ENCODE measurements at places on chromosomes 2 and 18.

- DNase-seq, result peak; percentile 28
- peaks cover 60% of the 10 kb centered on the region for H3K27me3 ChIP-seq
- peaks cover 9% of the 10 kb centered on the region for H3K4me1 ChIP-seq
- peaks cover 2% of the 10 kb centered on the region for H3K36me3 ChIP-seq
- H3K4me3 ChIP-seq, result no peak overlapping the region
Observed at GRCh38 chr18:903701-904100, 970 bp upstream of the ADCYAP1 start.

DNA sequence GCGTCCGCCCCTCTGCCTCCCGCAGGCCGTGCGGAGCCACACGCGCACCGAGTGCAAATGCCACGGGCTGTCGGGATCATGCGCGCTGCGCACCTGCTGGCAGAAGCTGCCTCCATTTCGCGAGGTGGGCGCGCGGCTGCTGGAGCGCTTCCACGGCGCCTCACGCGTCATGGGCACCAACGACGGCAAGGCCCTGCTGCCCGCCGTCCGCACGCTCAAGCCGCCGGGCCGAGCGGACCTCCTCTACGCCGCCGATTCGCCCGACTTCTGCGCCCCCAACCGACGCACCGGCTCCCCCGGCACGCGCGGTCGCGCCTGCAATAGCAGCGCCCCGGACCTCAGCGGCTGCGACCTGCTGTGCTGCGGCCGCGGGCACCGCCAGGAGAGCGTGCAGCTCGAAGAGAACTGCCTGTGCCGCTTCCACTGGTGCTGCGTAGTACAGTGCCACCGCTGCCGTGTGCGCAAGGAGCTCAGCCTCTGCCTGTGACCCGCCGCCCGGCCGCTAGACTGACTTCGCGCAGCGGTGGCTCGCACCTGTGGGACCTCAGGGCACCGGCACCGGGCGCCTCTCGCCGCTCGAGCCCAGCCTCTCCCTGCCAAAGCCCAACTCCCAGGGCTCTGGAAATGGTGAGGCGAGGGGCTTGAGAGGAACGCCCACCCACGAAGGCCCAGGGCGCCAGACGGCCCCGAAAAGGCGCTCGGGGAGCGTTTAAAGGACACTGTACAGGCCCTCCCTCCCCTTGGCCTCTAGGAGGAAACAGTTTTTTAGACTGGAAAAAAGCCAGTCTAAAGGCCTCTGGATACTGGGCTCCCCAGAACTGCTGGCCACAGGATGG is 7.1 kb upstream of the WNT10A start:
- H3K27ac ChIP-seq, result no peak overlapping the region
- peaks cover 25% of the 10 kb centered on the region for H3K27me3 ChIP-seq
- peaks cover 16% of the 10 kb centered on the region for H3K4me1 ChIP-seq
- DNase-seq, result no peak
- peak overlapping the region; percentile 74 for H3K4me3 ChIP-seq
- H3K36me3 ChIP-seq, result no peaks in the 10 kb centered on the region

- DNase-seq, result no peak
- no peak overlapping the region for H3K4me3 ChIP-seq
- H3K27me3 ChIP-seq, result no peaks in the 10 kb centered on the region
- no peaks in the 10 kb centered on the region for H3K4me1 ChIP-seq
- H3K27ac ChIP-seq, result no peak overlapping the region
Observed at GRCh38 chr18:29160170-29160569, 983.2 kb upstream of the CDH2 start.

- H3K4me1 ChIP-seq, result no peaks in the 10 kb centered on the region
- H3K27ac ChIP-seq, result no peak overlapping the region
- H3K4me3 ChIP-seq, result no peak overlapping the region
- DNase-seq, result no peak
Observed at GRCh38 chr18:31192086-31192776, 29.6 kb upstream of the DSC1 start.

GRCh38 chr2:174939046-174939445 is 66.1 kb downstream of the CHN1 start:
- no peak for DNase-seq
- no peak overlapping the region for H3K27ac ChIP-seq
- no peaks in the 10 kb centered on the region for H3K4me1 ChIP-seq
- H3K27me3 ChIP-seq, result no peaks in the 10 kb centered on the region
- H3K4me3 ChIP-seq, result no peak overlapping the region

- DNase-seq, result no peak
- no peak overlapping the region for H3K4me3 ChIP-seq
- H3K27ac ChIP-seq, result no peak overlapping the region
Observed at GRCh38 chr2:198961547-198961946, 496.2 kb downstream of the SATB2 start.
